CD8-positive, alpha-beta memory T cell (primary cell): ENCODE measurements at places on chromosomes 12 and 14.

- peaks cover 17% of the 10 kb centered on the region for H3K4me1 ChIP-seq
- H3K36me3 ChIP-seq = no peaks in the 10 kb centered on the region
- H3K27ac ChIP-seq = peak overlapping the region; percentile 90
- H3K4me3 ChIP-seq = peak overlapping the region; percentile 96
- no peaks in the 10 kb centered on the region for H3K27me3 ChIP-seq
Measured at GRCh38 chr12:51217133-51217967, 512 bp downstream of the POU6F1 start.

DNA sequence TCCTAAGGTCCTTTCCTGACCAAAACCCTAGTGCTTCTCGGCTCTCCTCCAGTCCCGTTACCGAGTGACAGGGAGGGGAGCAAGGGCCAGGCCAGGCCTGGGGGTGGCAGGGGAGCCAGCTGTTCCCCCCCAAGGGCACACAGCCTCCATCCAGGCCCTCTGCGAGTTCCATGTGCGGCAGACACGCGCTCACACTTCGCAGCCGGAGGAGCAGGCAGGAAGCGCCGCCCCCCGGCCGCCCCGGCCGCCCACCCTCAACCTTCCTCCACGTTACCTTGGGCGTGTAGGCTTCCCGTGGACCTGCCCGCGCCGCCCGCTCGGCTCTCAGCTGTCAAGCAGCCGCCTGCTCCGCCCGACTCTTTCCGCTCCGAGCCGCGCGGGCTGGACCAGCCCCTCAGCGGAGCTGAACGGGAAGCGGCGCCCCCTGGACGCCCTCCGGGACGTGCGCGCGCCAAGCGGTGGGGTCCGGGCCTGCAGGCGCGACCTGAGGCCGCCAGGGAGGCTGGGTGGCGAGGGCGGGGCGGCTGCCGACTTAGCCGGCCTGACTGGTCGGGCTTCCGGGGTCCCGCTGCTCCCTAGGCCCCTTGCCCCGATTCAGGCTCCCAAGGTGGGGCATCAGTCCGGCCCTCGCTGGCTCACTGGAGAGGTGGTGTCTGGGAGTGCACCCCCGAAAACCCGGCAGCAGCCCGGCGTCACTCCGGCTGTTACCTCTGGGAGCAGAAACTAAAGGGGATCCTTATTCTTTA, at the start of gene CRACR2A:
Gene CRACR2A, minus strand, starts transcription at position 369 of the 746 bp plus-strand sequence. CDS start 56,110 bp downstream, outside the sequence.
- H3K27me3 ChIP-seq = no peaks in the 10 kb centered on the region
- no peaks in the 10 kb centered on the region for H3K36me3 ChIP-seq
- H3K4me3 ChIP-seq = peak within 1 kb of the TSS; percentile 93
- H3K27ac ChIP-seq = peak within 1 kb of the TSS; percentile 97

DNA sequence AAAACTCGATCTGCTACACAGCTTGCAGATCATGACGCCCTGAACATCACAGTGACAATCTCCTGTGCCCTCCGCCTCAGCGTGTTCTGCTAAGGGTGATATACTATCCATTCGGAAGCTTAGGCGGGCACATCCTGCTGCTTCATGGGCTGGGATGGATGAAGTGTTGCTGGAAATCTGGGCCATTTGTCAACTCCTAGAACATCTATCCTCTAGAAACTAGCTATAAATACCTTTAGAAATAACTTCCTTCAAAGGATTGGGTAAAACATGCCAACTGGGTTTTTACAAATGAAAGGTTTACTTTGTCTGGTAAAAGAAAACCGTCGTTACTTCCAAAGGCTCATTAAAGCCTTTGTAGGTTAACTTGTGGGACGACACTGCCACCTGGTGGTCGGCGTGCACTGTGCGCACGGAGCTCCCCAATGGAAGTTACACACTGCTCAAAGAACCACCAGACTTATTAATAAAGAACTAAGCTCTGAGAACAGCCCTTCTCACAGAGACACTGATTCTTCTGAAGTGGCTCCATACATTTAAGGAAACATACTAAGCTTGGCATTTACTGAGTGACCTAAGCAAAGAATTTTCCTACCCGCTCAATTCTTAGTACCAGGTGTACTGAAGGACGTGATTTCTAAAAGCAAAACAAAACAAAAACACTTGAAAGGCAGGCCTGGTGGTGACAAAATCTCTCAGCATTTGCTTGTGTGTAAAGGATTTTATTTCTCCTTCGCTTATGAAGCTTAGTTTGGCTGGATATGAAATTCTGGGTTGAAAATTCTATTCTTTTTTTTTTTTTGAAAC, 21.6 kb upstream of the CACNA2D4 start:
- H3K4me3 ChIP-seq = no peak overlapping the region
- DNase-seq = peak; percentile 85
- H3K27me3 ChIP-seq = no peaks in the 10 kb centered on the region
- peaks cover 5% of the 10 kb centered on the region for H3K36me3 ChIP-seq

DNA sequence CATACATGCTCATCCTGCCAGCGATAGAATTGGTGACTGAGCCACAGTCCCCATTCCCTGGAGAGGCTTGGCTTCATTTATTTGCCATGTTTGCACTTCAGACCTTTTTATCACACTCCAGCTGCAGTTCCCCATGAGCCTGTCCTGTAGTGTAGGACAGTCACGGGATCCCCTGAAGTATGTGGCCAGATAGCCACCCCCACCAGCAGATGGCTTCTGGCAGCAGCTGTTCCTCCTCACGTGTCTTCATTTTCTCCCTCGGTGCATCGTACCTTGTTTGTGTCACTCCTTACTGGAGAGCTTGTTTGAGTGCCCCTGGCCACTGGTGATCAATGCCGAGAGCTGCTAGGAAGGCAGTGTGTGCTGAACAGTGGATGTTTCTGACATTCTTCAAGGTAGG, 40.2 kb downstream of the UBE3B start:
- no peaks in the 10 kb centered on the region for H3K4me1 ChIP-seq
- DNase-seq = no peak
- no peak overlapping the region for H3K4me3 ChIP-seq
- H3K27me3 ChIP-seq = no peaks in the 10 kb centered on the region

DNA sequence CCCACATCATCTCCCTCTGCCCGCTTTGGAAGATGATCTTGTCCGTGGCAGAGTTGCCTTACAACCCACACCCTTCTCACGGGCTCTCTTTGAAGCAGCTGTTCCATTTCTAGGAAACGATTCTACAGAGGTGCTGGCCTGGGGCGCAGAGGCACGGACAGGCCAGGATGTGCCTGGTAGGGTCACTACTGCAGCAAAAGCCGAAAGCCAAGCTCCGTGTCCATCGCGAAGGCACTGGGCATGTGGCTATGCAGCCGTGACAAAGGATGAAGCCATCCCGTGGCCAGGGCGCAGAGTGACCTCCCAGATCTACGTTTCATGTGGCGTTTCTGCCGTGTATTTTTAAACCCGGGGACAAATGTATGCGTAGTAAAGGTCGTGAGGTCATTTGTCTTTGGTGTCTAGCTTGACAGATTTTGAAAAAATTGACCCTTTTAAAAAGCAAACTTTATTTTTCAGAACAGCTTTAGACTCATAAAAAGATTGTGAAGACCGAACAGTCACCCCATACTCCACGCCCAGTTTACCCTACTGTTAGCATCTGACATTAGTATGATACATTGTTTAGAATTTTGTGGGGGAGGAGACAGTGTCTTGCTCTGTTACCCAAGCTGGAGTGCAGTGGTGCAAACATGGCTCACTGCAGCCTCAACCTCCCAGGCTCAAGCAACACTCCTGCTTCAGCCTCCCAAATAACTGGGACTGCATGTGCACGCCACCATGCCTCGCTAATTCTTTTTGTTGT, 40.4 kb upstream of the NCOR2 start:
- no peaks in the 10 kb centered on the region for H3K36me3 ChIP-seq
- peaks cover 30% of the 10 kb centered on the region for H3K4me1 ChIP-seq
- H3K27ac ChIP-seq = no peak overlapping the region
- no peak overlapping the region for H3K4me3 ChIP-seq
- DNase-seq = no peak
- no peaks in the 10 kb centered on the region for H3K27me3 ChIP-seq

GRCh38 chr12:58030566-58031279, 89.4 kb downstream of the ATP23 start:
- DNase-seq = no peak
- H3K27me3 ChIP-seq = no peaks in the 10 kb centered on the region
- no peaks in the 10 kb centered on the region for H3K4me1 ChIP-seq
- H3K27ac ChIP-seq = no peak overlapping the region
- no peak overlapping the region for H3K4me3 ChIP-seq
- H3K36me3 ChIP-seq = no peaks in the 10 kb centered on the region

DNA sequence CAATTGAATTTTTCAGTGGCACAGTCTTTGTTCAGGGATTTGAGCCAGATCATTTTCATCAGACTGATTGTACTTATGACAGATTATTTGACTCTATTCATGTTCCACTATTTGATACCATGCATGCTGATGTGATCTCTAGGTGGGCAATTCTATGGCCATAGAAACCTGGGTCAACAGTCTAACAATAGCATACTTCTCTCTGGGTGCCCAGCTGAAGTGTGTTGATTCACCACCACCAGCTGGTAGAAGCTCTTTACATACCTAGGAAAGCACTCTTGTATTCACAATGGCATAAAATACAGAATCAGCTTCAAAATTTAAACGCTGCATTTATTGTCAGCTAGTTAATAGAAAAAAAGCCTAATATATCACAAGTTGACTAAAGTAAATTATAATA, 90.2 kb upstream of the TMTC2 start:
- no peak overlapping the region for H3K27ac ChIP-seq
- H3K36me3 ChIP-seq = no peaks in the 10 kb centered on the region
- no peaks in the 10 kb centered on the region for H3K27me3 ChIP-seq
- no peak overlapping the region for H3K4me3 ChIP-seq

DNA sequence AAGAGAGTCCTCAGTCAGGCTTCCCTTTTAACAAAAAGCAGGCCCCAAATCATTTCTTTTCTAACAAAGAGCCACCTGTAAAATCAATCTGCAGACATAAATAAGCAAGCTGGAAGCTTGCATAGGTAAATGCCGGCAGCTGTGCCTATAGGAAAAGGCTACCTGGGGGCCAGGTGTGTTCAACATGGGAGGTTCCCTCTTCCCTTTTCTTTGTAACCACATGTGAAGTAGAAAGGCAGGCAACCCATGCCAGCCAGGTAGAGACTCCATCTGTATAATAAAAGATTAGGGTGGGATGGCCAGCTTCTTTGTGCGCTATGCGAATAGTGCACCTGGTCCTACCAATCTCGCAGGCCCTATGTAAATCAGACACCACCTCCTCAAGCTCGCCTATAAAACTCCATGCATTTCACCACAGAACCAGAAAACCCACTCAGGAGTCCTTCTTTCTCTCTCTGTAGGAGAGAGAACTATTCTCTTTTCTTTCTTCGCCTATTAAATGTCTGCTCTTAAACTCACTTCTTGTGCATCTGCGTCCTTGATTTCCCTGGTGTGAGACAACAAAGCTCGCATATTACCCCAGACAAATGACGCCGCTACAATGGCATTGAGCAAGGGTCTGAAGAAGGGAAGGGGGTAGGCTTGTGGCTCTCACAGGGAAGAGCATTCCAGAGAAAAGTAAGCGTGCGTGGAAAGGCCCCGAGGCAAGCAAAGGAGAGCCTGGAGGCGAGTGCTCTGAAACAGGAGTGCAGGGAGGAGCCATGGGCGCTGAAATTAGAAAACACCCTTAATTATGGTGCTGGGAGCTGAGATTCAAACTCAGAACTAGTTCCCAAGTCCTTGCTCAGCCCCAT, 67.2 kb downstream of the TTC9 start:
- H3K4me3 ChIP-seq = no peak overlapping the region
- no peak for DNase-seq
- no peaks in the 10 kb centered on the region for H3K27me3 ChIP-seq
- H3K4me1 ChIP-seq = peaks cover 2% of the 10 kb centered on the region

DNA sequence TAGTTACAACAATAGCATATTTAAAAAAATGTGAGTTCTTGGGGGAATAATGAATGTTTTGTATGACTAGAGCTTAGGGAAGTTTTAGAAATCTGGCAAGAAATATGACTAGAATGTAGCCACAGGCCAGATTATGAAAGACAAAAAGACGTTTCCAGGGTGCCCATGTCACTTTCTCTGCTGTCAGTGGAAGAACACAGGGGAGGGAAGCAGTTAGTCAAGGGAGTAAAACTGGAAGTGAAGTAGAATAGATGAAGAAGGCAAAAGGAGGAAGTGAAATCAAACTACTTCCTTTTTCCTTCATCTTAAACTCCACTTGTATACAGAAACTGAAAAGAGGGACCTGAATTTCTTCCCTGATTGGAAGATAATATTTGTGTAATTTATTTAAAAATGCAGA, 81.2 kb upstream of the ATP2B1 start:
- no peaks in the 10 kb centered on the region for H3K27me3 ChIP-seq
- DNase-seq = no peak
- no peak overlapping the region for H3K4me3 ChIP-seq

DNA sequence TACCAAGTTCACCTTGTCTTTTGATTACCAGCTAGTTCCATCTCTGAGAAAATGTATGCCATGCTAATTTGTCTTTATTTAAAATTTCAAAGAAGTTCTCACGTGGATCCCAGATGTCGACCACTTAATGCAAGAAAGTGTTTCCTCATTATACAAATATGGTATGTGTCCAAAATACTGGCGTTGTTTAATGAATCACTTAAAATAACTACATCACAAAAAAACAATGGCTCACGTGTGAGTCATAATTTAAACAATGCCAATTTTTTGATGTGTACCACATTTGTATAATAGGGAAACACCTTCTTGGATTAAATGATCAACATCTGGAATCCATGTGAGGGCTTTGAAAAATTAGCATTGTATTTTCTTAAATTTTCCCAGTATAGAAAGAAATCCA, 40.8 kb downstream of the DBX2 start:
- no peaks in the 10 kb centered on the region for H3K36me3 ChIP-seq
- no peaks in the 10 kb centered on the region for H3K27me3 ChIP-seq
- no peak for DNase-seq
- no peak overlapping the region for H3K4me3 ChIP-seq
- no peak overlapping the region for H3K27ac ChIP-seq
- H3K4me1 ChIP-seq = no peaks in the 10 kb centered on the region

GRCh38 chr14:64464651-64465050, 648 bp upstream of the AKAP5 start:
- no peak for DNase-seq
- H3K4me1 ChIP-seq = peaks cover 10% of the 10 kb centered on the region
- no peaks in the 10 kb centered on the region for H3K27me3 ChIP-seq
- H3K27ac ChIP-seq = no peak overlapping the region
- H3K4me3 ChIP-seq = peak overlapping the region; percentile 38

- no peak for DNase-seq
- no peaks in the 10 kb centered on the region for H3K4me1 ChIP-seq
- no peak overlapping the region for H3K27ac ChIP-seq
- no peaks in the 10 kb centered on the region for H3K27me3 ChIP-seq
Measured at GRCh38 chr12:91007531-91008290, 2.9 kb upstream of the EPYC start.

DNA sequence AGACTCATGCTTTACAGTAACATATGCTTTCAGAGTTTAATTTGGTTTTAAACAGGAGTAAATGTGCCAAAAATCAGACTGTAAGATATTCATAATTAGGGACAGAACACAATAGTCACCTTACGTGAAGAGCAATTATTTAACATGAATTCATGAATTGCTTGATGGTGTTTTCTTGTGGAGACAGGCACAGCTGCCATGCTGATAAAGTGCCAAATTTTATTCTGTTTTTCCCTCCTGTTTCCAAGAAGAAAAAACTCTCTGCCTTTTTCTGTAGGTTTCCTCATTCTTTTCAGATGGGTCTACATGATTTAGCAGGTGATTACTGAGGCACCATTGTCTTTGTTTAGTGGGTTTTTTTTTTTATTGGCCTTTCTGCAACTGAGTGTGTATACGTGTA, 80.1 kb downstream of the C12orf42 start:
- no peaks in the 10 kb centered on the region for H3K4me1 ChIP-seq
- H3K4me3 ChIP-seq = no peak overlapping the region
- H3K27ac ChIP-seq = no peak overlapping the region
- no peak for DNase-seq
- H3K27me3 ChIP-seq = no peaks in the 10 kb centered on the region

GRCh38 chr12:109139360-109139759, 23.0 kb downstream of the ACACB start:
- no peaks in the 10 kb centered on the region for H3K36me3 ChIP-seq
- peaks cover 6% of the 10 kb centered on the region for H3K27me3 ChIP-seq
- H3K4me1 ChIP-seq = no peaks in the 10 kb centered on the region
- H3K27ac ChIP-seq = no peak overlapping the region
- no peak overlapping the region for H3K4me3 ChIP-seq
